ENCODE measurements at places on chromosomes 3 and 15.
A peak's percentile ranks its signal among the peaks of the same experiment; 100 is the strongest.

- DNase-seq: no peak
Observed at GRCh38 chr3:4785551-4785950, 193.7 kb upstream of the BHLHE40 start.

DNA sequence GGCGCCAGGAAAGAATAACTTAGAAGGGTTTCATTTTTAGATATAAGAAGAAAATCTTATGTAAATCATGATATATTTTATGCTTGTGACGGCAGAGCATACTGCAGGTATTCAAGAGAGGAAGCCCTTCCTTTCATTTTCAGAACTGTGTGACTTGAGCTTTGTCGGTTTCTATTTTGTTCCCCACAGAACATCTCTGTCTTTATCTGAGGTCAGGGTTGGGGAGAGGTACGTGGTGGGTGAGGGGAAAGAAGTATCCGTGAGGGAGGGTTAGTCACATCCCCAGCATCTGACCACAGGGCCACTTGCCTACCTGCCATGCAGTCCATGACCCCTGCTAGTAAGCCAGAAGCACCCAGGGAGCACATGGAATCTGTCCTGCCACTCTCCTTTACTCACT is 126.5 kb downstream of the DGKG start:
- DNase-seq: no peak

DNA sequence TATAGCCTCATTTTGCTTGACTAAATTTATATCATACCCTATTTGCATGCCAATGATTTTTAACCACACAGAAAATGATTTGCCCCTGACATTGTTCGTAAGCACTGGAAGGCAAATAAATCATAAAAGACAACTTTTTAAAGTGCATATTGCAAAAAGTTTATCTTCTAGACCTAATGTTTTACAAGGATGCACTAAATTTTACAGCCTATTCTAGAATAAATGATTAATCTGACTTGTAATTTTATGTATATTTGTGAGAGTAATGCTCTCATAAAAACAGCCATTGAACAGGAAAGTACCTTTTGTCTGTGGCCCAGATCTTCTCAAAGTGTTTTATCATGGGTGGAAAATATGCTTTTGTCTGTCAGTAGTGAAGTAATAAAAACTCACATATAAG is 546.6 kb downstream of the EPHA3 start:
- no peak for DNase-seq

GRCh38 chr3:141313093-141313683 is 55.1 kb upstream of the ZBTB38 start:
- no peak for DNase-seq

GRCh38 chr15:25246641-25247406 is 192.0 kb downstream of the UBE3A start:
- DNase-seq: no peak

- DNase-seq: no peak
Observed at GRCh38 chr3:189908646-189909045, 212.1 kb downstream of the P3H2 start.

DNA sequence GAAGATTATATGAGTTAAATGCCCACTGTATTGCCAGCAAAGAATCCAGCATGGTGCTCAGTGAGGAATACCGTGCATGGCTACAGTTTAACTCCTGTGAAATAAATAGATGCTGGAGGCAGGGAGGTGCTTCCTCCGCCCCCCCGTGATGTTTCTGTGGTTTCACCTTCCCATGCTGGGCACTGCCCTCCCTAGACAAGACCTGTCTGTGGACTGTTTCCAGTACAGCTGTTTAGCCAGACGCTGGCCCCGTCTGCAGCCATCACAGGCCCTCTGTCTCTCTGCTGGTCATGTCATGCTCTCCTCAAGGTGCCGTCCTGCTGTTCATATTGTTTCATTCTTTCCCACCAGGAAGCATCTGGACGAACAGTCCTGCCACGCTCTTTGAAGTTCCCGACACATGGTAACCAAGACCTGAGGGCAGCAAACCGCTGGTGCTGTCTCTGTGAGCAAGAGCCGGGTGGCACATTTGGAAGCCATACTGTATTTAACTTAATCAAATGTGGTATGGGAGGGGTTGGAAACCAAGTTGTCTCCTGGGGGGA is 31.4 kb downstream of the GOLGA8S start:
- no peak for DNase-seq

- no peak for DNase-seq
Observed at GRCh38 chr3:46607603-46608028, 4.7 kb upstream of the FAM240A start.

DNA sequence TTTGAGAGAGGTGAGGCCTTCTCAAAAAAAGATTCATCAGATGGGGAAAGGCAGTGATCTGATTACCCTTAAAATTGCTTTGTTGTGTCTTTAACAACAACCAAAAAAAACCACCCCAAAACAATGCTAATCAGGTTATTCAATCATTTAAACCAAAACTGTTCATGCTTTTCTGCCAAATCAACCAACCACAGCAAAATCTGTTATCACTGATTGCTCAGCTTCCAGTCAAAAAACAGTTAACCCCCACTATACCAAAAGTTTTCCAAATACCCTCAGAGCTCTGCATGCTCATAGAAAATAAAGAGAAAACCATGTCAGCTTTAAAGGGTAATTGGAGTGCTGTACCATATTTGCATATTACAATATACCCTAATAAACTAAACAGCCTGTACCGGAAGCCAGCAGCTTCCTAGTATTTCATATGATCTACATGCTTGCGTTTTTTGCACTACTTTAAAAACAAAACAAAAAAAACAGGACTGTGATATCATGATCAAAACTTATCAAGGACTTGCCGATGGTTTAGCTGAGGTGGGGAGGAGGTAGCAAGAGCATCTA is 22.8 kb downstream of the SATB1 start:
- DNase-seq: no peak

DNA sequence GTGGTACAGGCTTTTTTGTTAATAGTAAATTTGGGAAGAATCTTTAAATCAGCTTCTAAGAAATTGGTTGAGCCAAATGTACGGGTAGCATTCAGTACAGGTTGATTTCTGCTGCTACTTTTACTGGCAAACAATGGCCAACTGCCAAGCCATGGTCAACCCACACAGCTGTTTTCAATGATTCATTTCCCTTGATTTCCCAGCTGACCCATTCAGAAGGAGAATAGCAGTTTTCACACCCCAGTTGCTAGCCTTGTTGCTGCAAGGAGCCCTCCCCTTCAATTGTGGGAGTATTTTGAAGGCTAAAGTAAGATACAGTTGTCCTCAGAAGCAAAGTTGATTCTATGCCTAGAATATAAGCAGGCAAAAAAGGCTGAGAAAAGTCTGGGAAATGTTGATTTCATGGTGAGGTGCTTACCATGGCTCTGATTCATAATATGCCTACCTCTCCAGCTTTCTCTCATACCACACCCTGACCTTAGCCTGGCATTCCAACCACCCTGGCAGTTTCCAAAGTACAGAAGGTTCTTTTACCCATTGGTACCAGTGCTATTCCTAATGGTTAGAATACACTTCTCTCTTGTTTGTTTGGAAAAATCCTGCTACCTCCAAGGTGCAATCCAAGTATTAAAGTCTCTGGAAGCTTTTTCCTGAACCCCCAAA is 320.3 kb upstream of the TGFBR2 start:
- no peak for DNase-seq

DNA sequence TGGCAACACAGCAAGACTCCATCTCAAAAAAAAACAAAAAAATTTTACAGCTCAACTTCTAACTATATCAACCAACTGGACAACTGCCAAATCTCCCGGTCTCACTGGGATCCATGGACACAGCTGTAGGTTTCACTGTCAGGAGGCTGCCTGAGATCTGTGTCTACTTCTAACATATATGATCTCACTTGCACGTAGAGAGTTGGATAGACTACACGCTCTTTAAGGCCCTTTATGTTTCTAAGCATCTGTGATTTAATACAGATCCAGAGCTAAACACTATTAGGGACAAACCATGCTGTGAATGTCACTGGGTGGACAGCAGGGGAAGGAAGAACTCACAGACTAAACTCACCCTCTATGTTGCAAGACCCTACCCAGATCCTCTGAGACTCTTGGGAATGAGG is 13.0 kb upstream of the APOD start:
- DNase-seq: no peak

DNA sequence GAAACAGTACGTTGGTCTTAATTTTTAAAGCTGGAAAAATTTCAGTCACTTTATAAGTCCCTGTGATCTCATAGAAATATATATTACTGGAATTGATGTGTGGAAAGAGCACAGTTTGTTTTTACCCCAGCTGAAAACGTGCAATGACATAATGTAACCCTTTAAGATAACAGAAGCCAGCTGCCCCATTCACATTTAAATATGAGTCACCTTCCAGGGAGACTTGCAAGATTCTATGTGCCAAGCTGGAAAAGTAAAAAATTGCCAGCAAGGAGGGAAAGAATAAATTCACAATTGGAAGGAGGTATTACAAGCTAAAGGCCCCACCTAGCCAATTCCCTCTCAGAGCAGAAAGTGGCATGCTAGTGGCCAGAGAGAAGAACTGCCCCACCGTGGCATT is 50.2 kb downstream of the SAMMSON start:
- no peak for DNase-seq

DNA sequence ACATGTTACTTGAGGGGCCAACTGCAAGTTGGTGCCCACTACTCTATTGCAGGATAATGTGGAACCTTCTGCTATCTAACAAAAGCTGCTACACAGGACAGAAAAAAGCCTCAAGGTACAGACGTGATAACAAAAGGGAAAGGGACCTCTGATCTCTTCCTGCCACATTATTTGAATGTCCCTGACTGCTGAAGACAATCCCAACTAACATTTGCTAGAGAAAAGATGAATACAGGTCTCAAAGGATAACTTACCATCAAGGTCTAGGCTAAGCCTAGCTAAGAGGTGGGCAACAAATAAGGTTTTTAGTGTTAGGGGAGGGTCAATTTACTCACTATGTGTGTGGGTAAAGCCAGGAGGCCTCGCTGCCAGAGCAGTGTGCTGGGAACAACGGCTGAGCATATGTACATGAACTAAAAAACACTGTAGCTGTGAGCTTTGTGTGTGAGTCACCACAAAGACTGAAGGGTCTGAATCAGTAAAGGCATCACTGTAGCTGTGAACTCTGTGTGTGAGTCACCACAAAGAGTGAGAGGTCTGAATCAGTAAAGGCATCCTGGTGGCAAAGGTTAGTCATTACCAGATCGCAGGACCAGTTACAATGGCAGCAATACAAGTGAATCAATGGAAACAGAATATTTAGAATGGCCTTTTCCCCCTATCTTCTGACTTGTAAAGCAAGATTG is 111.7 kb downstream of the LMLN start:
- DNase-seq: peak; percentile 70

DNA sequence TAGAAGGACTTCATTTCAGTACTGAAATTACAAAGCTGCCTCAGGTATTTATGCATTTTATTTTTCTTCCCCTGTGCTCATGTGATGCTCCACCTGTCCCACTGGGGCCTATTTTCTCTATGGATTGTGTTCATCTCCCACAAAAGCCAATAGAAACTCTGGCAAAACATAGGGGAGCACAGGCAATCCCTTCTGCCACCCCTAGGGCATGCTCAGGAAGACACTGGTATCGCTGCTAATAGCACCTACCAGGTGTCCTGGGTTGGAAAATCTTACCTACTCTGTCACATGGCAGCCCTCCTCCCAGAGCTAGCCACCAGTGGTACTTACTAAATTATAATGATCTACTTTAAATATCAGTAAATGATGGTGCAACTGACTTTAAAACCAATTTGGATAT is 427.4 kb downstream of the FGF12 start:
- DNase-seq: no peak

DNA sequence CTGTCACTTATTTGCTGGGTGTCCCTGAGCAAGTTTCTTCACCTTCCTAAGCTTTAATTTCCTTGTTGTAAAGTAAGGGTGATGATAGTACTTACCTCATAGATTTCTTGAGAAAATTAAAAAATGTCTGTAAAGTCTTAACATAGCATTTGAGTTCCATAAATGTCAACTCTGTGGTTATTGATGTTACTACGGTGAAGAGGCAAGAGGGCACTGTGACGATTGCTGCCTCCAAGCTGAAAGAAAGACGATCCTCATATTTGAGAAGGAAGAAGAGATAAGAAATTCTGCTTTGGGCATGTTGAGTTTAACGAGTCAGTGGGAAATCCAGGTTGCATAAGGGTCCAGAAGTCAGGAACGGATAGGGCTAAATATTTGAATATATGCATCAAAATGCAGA is 240.8 kb upstream of the ZPLD1 start:
- no peak for DNase-seq

GRCh38 chr15:67241132-67241855 is 13.2 kb downstream of the AAGAB start:
- DNase-seq: peak; percentile 48

DNA sequence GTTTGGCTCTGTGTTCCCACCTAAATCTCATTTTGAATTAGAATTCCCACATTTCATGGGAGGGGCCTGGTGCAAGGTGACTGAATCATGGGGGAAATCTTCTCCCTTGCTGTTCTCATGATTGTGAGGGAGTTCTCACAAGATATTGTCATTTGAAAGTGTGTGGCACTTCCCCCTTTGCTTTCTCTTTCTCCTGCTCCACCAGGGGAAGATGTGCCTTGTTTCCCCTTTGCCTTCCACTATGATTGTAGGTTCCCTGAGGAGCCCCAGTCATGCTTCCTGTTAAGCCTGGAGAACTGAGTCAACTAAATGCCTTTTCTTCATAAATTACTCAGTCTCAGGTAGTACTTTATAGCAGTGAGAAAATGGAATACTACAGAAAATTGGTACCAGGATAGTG is 157.2 kb upstream of the TPRG1 start:
- DNase-seq: no peak

DNA sequence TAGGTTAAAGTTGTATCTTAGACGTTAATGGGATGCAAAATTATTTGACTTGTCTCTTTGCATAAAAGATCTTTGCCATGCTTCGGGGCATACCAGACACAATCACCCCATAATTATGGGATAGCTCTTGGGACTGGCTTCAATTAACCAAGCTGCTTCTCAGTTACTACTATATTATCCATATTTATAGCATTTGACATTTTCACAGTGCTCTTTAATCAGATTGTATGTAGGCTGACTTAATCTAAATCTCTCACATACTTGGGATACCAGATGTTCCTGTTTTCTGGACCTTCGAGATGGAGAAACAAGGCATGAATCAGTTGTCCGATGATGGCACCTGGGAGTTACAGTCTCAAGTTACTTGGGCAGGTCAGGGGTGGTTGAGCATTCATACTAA is 27.2 kb upstream of the ABHD17C start:
- no peak for DNase-seq

- no peak for DNase-seq
Observed at GRCh38 chr15:62307551-62307950, 142.5 kb upstream of the C2CD4B start.
